Aorta (tissue), 5 donors: ENCODE measurements at places on chromosomes 13 and 19.
A peak's percentile ranks its signal among the peaks of the same experiment; 100 is the strongest.

DNA sequence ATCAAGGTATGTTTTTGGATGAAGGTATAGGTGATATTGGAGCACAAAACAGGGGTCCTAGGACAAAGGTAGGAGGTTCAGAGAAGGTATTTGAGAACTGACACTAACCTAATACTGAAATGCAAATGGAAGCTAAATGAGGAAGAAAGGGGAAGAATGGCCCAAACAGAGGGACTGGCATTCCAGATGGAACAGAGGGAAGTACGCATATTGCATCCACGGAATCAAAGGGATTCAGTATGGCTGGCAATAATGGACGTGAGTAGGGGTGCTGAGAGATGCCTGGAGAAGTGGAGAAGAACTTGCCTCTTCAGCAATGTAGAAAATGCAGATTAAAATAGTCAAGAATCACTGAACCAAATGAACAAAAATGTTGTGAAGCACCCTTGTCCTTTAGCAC lies 283.5 kb upstream of the DACH1 start:
- no peak for DNase-seq
- no peaks in the 10 kb centered on the region for H3K36me3 ChIP-seq
- no peak overlapping the region for H3K27ac ChIP-seq

- no peak for DNase-seq
- no peaks in the 10 kb centered on the region for H3K27me3 ChIP-seq
- H3K4me3 ChIP-seq, result no peak overlapping the region
- H3K27ac ChIP-seq, result no peak overlapping the region
- no peaks in the 10 kb centered on the region for H3K4me1 ChIP-seq
Observed at GRCh38 chr19:8163759-8164158, 14.4 kb upstream of the FBN3 start.

GRCh38 chr13:27481766-27482165 lies 31.4 kb upstream of the MTIF3 start:
- no peak overlapping the region for H3K27ac ChIP-seq
- DNase-seq, result peak; percentile 53
- H3K4me1 ChIP-seq, result no peaks in the 10 kb centered on the region
- H3K27me3 ChIP-seq, result no peaks in the 10 kb centered on the region
- no peaks in the 10 kb centered on the region for H3K36me3 ChIP-seq

GRCh38 chr19:43667126-43667875 lies 2.7 kb downstream of the PLAUR start:
- no peak overlapping the region for H3K27ac ChIP-seq
- H3K27me3 ChIP-seq, result no peaks in the 10 kb centered on the region
- H3K36me3 ChIP-seq, result no peaks in the 10 kb centered on the region
- H3K4me3 ChIP-seq, result no peak overlapping the region

DNA sequence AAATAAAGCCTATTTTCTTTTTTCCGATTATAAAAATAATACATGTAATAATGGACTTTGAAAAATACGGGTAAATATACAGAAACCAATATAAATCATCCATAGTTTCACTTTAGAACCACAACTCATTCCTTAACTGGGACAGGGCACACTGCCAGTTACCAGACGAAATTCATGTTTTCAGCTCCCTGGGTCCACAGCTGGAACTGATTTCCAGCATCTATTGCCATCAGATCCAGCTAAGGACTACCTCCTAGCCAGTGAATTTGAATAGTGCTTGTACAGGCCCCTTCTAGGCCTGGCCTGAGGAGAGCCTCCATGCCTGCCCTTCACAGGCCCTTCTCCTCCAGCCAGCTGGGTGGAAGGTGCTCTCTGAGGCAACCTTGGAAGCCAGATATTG lies 30.0 kb upstream of the ATP12A start:
- H3K27ac ChIP-seq, result no peak overlapping the region
- H3K4me1 ChIP-seq, result no peaks in the 10 kb centered on the region
- no peaks in the 10 kb centered on the region for H3K36me3 ChIP-seq
- no peak for DNase-seq
- H3K27me3 ChIP-seq, result no peaks in the 10 kb centered on the region

- H3K36me3 ChIP-seq, result no peaks in the 10 kb centered on the region
- no peaks in the 10 kb centered on the region for H3K4me1 ChIP-seq
- H3K27me3 ChIP-seq, result no peaks in the 10 kb centered on the region
- H3K27ac ChIP-seq, result no peak overlapping the region
Observed at GRCh38 chr19:43318203-43318602, 35.3 kb upstream of the CD177 start.

- no peak overlapping the region for H3K27ac ChIP-seq
- DNase-seq, result no peak
- H3K4me1 ChIP-seq, result no peaks in the 10 kb centered on the region
- no peaks in the 10 kb centered on the region for H3K36me3 ChIP-seq
- no peaks in the 10 kb centered on the region for H3K27me3 ChIP-seq
Observed at GRCh38 chr19:42091300-42091699, 15.3 kb downstream of the ZNF574 start.

GRCh38 chr13:48892053-48892687 lies 83.5 kb upstream of the FNDC3A start:
- DNase-seq, result no peak
- peaks cover 4% of the 10 kb centered on the region for H3K4me1 ChIP-seq
- H3K27me3 ChIP-seq, result no peaks in the 10 kb centered on the region

DNA sequence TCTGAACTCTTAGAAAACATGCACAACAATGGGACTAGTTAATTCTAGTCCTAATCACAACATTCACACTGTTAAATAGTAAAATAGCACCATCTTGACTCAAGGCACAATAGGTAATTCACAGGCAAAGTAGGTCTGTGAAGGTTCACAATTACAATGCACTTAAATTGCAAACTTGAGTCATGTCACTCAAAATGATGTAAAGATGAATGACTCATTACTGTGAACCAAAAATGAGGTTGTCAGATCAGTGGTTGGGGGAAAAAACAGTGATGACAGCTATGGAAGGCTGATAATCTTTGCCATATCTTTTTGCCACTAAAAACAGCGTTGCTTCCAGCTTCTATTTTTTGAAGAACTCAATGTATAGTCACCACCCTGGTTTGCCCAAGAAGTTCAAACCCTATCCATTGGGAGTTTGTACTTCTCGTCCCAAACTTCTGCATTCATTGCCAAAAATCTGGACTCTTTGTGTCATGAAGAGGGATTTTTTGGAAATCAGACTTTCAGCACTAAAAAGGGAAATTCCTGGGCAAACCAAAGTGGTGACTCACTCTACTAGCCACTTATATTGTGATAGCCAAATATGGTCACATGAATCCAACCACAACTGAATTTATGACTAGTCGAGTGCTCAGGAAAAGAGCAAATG lies 200.9 kb upstream of the TMTC4 start:
- no peaks in the 10 kb centered on the region for H3K27me3 ChIP-seq
- no peaks in the 10 kb centered on the region for H3K36me3 ChIP-seq
- H3K27ac ChIP-seq, result no peak overlapping the region
- no peak for DNase-seq
- no peak overlapping the region for H3K4me3 ChIP-seq
- no peaks in the 10 kb centered on the region for H3K4me1 ChIP-seq

DNA sequence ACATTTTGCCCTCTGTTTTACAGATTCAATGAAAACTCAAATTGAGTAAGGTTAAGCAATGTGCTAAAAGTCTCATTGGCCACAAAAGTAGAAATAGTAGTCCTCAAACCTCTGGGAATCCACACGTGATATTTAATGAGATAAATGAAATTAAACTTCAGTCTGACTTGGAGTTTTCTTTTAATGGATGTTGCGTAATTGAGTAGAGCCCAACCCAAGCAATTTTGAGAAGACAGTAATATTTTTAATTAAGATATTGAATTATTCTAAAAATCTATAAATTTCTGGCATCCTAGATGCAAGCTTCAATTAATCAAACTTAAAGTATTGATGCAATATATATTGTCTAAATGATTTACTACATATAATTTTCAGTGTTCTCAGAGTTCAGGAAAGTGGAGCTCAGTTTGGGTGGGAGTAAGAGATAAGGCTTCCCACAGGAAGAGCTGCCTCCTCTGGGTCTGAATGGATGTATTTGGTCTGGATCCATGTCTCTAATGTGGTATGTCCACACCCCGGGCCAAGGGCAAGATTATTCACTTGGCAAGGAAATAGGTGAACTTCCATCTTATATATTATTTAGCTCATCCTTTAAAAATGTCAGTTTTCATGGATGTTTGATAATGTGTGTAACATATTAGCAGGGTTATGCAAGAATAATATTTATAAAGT lies 6.9 kb downstream of the MBNL2 start:
- DNase-seq, result no peak
- H3K36me3 ChIP-seq, result no peaks in the 10 kb centered on the region
- H3K4me3 ChIP-seq, result no peak overlapping the region
- no peaks in the 10 kb centered on the region for H3K27me3 ChIP-seq
